ENCODE measurements at places on chromosomes 7 and 10. TPM values are rescaled to one million over a fixed set of nuclear protein-coding genes. Genes with fewer than 3 reads are reported as not detected.

DNA sequence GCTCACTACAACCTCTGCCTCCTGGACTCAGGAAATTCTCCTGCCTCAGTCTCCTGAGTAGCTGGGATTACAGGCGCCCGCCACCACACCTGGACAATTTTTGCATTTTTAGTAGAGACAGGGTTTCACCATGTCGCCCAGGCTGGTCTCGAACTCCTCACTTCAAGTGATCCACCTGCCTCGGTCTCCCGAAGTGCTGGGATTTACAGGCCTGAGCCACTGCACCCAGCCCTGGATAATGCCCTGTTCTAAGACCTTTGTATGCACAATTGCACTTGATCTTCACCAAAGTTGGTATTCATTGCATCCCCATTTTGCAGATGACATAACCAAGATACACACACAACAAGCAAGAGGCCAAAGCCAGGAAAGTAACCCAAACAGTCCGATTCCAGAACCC is 97.7 kb upstream of the CARD11 start:
- DNase-seq, result no peak

- no peak for DNase-seq
Measured at GRCh38 chr7:157241631-157242030, 95.2 kb upstream of the DNAJB6 start.

TET1 gene
- 4.0 TPM for total RNA-seq

FAM241B gene
- total RNA-seq, result 3.7 TPM

GRCh38 chr10:58894929-58895328 is 281.5 kb upstream of the PHYHIPL start:
- no peak for DNase-seq

RASSF4 gene
- total RNA-seq, result 48.9 TPM

- no peak for DNase-seq
Measured at GRCh38 chr7:22639396-22639795, 87.6 kb upstream of the IL6 start.

CALN1 gene
- not detected for total RNA-seq

Data from left cardiac atrium (tissue), 4 donors.